HEK293T (cell line): ENCODE measurements at places on chromosomes 2 and 18.

GRCh38 chr2:29174937-29175336 is 59.7 kb downstream of the CLIP4 start:
- no peak for DNase-seq

GRCh38 chr18:33440060-33441043 is at the start of gene CCDC178:
CCDC178 (minus strand) TSS chr18:33440721; CDS start chr18:33412088, 28,633 bp downstream.
- DNase-seq, result peak; percentile 84

GRCh38 chr2:48601349-48601748 is 16.3 kb upstream of the GTF2A1L start:
- DNase-seq, result peak; percentile 20

DNA sequence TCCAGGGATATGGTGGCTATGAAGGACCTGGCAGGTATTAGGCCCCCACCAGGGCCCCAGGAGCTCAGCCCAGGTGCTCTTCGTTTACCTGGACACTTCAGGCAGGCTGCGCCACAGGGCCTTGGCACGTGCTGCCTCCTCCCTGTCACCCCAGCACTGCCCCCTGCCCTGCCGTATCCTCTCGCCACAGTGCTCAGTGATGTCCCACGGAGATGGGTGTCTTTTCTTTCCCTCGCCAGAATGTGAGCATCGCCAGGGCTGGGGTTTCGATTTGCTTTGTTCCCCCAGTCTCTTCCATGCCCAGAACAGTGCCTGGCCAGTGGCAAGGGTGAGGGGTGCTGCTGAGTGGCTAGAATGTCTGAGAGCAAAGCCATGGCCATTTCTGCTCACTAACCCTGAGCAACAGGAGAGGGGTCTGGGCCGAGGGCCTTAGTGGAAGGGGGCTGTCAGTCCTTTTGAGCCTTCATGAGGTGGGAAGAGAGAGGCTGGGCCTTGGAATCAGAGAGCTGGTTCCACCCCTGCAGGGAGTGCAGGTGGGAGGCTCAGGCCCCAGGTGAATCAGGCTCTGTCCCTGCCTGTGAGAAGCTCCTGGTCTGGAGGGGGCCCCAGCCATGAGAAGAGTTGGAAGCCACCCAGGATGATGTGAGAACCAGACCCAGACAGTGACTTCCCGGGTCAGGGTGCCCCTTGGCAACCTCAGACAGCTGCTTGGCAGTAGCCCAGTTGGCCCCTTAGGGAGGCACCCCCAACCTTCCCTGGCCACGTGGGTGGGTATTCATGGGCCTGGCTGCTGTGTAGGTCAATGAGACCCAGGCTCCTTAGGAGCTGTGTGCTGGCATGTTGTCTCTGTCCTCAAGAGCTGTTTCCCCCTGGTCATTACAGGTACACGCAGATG is 129.9 kb upstream of the HS6ST1 start:
- DNase-seq, result no peak

DNA sequence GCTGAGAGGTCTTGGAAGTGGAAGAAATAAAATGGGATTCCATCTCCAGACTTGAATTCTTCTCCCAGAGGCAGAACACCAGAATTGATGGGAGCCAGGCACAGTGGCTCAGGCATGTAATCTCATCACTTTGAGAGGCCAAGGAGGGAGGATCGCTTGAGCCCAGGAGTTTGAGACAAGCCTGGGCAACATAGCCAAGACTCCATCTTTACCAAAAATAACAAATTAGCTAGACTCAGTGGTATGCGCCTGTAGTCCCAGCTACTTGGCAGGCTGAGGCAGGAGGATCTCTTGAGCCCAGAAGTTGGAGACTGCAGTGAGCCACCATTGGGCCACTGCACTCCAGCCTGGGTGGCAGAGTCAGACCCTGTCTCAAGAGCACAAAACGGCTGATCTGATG is 144.3 kb downstream of the C1D start:
- DNase-seq, result no peak

DNA sequence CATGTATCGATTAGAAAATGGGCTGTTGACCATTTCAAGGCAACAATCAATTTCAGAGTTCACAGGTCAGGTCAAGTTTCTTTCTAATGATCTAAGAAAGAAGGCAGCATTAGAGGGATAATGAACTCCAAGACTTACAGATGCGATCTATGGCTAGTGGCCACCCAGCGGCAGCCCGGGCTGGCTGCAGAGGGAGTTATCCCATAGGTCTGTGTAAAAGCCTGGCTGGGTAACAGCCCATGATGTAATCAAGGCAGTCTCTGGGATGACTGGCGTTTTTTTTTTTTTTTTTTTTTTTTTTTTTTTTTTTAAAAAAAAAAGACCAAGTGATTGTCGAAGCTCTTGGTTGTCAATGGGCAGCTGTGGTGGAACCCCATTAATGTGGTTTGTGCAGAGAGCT is 171.1 kb upstream of the SKOR2 start:
- peak; percentile 6 for DNase-seq

DNA sequence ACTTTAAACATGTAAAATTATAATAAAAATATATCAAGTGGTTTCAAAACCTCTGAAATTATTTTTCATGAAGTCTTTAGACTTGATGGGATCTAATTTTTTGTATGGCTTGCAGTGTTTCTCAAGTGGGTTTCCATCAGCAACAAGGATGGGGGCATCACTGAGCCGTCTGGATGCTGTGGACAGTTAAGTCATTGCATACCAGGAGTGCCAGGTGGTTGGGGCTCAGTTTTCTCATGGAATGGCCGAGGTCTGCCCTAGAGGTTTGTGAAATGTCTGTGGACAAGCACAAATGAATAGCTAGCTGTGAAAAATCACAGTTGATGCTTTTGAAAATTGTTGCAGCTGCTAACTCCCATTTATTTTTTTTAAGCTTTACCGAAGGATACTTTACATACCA is 1.7 kb downstream of the PRELID3A start:
- no peak for DNase-seq

- DNase-seq, result no peak
Measured at GRCh38 chr2:234330902-234331301, 166.0 kb downstream of the ARL4C start.

DNA sequence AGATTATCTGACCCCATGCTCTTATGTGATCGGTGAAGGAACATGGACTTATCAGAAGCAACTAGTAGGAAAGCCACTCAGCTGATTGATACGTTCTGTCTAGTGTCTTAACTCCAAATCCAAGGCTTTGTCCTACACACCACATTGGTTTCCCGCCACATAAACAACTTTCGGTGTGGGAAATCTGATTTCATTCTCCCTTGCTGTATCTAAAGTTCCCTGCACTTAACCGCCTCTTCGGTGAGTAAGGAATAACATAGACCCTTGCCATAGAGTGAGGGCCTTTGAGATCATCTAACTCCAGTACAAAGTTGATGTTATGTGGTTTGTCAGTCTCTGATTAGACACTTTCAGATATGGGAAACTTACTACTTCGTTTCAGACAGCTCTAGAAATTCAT is 538.2 kb upstream of the TNP1 start:
- no peak for DNase-seq

- DNase-seq, result no peak
Measured at GRCh38 chr2:38602136-38602731, 494 bp downstream of the HNRNPLL start.

DNA sequence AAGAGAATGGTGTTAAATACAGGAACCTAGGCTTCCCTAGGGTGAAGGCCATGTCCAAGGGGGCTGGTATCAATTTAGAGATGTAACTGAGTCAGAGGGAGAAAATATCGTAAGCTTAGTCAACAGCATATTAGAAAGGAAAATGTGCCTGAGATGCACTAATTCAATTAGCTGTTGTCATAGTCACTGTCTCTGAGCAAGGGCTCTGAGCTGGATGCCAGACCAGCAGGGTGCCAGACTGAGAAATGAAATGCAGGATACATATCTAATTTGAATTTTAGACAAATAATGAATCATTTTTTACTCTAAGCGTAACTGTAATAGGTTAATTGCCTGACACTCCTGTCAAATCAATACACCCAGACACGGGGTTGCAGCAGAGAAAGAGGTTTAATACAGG is 11.4 kb upstream of the SLC35F6 start:
- DNase-seq, result no peak

DNA sequence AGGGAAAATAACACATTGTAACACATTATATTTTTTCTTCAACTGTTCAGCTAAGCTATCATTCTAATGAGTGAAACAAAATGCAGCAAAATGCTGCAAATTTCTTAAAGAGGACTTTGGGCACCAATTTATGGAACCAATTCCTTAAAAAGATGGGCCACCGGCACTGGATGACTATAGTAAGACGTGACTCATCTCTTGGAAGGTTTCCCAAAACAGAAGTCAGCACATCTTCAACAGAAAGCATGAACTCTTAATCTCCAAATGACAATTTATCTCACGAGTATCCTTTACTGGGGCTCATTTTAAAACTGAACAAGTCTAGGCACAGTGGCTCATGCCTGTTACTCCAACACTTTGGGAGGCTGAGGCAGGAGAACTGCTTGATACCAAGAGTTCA is 213.4 kb downstream of the CDH20 start:
- no peak for DNase-seq

DNA sequence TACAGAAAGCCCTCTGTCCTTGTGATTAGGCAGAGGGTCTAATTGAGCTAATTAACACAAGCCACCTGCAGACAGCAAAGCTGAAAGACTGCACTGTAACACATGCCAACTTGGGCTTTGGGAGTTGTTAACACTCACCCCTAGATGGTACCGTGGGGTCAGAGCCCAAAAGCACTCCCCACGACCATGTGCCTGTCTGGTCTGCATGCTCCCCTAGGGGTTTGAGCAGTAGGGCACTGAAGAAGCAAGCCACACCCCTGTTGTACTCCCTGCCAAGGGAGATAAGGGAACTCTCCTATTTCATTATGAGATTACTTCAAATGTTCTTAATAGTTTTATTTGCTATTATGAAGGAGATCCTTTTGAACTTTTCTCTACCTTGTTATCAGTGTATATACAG is 560.1 kb upstream of the FSHR start:
- DNase-seq, result no peak

DNA sequence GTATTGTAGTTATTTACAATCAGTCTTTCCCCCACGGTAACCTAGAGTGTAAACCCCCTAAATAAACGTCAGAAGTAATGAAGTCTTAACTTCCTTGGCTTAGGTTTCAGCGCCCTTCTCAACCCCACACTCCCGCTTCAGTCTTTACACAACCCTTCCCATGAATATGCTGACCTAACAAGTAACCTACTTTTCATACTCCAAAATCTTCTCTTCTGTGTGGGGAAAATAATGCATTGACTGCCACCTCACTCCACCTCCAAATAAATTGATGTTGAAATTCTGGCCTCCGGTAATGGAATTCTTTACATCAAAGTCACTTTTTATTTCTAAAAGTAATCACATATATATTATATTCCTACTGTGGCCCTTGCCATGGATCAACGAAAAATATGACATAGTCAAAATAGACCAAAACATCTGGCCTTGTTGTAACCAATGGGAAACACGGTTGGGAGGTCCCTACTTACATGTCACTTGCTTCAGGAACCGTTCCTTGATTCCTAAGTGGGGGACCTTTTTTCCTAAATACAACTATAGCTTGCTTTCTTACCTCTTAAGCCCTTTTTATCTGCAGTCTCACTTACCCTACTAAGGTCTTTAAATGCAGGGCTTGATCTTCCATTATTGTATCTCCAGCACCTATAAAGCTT is 961 bp downstream of the GEN1 start:
- no peak for DNase-seq

DNA sequence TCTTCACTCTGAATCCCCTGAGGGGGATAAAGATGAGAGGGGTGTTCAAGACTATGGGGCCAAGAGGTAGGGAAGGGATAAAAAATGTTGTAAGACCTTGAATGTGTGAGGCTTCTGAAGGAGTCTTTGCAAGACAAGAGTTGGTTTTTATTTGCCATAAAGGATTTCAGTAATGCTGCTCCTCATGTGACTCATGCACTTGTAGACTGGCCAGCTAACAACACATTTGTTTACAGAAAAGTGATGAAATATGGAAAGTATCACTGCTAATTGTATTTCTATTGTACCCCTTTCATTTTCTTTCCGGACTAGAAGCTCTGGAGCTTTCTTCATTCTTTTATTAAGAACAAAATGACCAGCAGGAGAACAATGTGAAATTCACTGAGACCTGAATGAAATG is 782.1 kb downstream of the EPHA4 start:
- no peak for DNase-seq

GRCh38 chr18:65990944-65991708 is 240.3 kb downstream of the CDH7 start:
- no peak for DNase-seq
